CD4-positive, alpha-beta memory T cell (primary cell): ENCODE measurements at places on chromosomes 16 and 17.

DNA sequence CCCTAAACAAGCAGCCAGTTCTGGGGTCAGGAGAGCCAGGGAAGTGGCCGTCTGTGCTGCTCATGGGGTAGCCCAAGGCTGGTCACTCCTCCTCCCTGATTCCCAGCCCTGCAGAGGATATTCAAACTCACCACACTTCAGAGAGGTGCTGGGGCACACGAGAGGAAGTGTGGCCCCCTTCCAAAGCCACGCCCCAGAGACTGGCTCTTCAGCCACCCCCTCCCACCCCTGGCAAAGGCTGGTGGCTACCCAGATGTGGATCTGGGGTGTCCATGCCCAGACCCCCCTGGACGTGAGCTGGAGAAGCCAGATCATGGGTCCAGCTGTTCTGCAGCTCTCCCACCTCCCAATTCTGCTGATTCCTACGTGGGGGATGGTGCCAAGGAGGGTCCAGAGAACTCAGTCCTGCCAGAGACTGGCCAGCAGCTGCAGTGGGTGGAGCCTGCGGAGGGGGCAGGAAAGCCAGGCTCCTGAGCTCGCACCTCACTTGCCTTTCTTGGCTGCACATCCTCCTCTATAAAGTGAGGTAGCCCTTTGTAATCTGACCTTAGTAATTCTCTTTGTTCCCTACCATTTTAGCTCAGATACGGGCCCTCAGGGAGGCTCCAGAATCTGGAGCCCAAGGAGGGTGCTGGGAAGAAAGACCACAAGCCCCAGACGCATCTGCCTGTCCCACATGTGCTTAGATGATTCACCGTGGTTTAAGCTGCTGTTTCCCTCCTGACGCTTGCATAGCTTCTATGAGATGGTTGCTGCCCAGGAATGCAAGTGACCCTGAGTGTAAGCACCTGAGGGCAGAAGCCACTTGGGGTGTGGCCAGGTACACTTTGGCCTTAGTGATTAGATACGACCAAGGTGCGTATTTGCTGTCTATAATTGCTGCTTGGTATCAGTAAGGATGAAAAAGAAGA, 15.3 kb downstream of the SDK2 start:
- H3K4me3 ChIP-seq: no peak overlapping the region
- no peaks in the 10 kb centered on the region for H3K27me3 ChIP-seq
- no peak for DNase-seq
- no peaks in the 10 kb centered on the region for H3K4me1 ChIP-seq
- no peak overlapping the region for H3K27ac ChIP-seq

- DNase-seq: no peak
- no peaks in the 10 kb centered on the region for H3K4me1 ChIP-seq
- H3K27me3 ChIP-seq: no peaks in the 10 kb centered on the region
- H3K4me3 ChIP-seq: no peak overlapping the region
These were observed 221.1 kb upstream of the CIBAR2 start for GRCh38 chr16:85333337-85333736.

DNA sequence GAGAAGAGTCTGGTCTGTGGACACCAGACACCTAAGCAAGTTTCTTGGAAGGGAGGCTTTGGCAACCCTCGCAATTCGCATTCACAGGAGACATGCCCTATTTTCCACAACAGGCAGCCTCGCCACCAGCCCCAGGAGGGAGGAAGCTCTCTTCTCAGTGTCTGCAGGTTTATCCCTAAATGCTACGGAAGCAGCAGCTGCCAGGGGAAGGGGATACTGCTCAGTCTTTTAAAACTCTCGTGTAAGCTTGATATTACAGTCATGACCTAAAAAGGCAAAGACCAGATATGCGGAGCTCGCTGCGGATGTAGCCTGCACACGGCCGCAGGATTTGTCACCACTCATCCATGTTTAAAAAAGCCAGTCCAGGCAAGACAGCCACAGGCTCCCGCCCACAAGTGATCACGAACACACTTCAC, 159.2 kb upstream of the RPH3AL start:
- H3K27ac ChIP-seq: no peak overlapping the region
- H3K4me1 ChIP-seq: no peaks in the 10 kb centered on the region
- DNase-seq: no peak
- no peaks in the 10 kb centered on the region for H3K27me3 ChIP-seq

DNA sequence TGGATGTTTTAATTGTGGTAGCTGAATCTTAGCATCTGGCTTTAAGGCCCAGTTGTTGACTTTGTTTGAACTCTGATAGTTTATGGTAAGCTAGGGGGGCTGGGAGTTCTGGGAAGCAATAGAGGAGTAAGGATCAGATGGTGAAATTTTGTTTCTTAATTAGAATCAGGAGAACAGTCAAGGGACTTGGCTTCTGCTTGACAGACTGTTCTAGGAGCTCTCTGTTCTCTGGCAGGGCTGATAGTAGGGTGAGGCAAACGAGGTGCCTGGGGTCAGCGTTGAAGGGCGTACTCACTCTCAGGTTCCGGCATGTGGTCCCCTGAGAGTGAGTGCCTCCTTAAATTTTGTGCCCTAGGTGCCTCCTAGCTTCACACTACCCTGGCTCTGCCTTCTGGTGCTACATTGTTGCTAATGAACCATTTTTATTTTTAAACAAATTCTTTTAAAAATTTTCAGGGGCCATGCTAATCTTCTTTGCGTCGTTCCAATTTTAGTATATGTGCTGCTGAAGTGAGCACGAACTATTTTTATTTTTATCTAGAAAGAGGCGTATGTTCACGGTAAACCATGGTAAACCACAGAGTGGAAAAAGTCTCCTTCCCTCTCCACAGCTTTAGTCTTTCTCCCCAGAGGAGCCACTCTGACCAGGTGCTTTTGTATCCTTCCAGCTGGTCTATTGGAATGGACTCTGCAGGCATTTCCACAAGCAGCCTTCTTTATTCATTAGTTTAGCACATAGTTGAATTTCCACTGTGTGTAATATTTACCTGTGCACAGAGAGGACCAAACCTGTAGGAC, 19.7 kb downstream of the SLC7A6 start:
- peak overlapping the region; percentile 54 for H3K27ac ChIP-seq
- no peaks in the 10 kb centered on the region for H3K36me3 ChIP-seq
- H3K4me1 ChIP-seq: peaks cover 100% of the 10 kb centered on the region
- no peak for DNase-seq
- no peaks in the 10 kb centered on the region for H3K27me3 ChIP-seq
- peak overlapping the region; percentile 57 for H3K4me3 ChIP-seq

DNA sequence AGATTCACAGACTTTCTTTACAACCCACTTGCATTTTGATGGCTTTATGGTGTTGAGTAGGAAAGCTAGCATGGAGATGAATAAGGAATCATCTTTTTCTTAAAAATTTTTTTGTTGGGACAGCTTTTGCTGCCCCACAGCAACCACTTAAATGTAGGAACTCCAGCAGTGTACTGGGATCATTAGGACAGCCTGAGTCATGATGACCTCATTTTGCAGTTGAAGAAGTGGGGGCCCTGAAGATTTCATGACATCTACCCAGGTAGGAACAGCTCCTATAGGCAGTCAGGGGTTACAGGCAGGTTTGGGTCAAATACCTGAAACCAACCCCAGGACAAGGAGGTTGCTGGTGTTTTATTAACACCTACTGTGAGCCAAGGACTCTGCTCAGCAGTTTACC, 2.1 kb downstream of the METTL22 start:
- H3K36me3 ChIP-seq: peaks cover 28% of the 10 kb centered on the region
- H3K4me1 ChIP-seq: peaks cover 15% of the 10 kb centered on the region
- DNase-seq: no peak
- no peaks in the 10 kb centered on the region for H3K27me3 ChIP-seq
- no peak overlapping the region for H3K4me3 ChIP-seq

DNA sequence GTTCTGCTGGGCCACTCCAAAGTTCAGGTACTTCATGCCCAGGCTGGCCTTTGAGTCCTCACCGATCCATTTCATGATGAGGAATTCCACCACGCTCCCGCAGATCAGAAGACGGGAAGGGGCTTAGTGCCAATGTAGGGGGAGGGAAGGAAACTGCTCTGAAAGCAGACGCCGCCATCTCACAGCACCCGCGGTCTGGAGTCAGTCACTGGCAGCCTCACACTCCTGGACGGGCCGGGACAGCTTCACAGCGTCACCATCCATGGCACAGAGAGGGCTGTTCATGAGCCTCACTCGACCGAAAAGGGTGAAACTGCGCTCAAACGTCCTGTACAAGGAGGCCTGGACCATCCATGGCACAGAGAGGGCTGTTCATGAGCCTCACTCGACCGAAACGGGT, 62.0 kb downstream of the RPH3AL start:
- no peaks in the 10 kb centered on the region for H3K4me1 ChIP-seq
- no peak overlapping the region for H3K27ac ChIP-seq
- no peak overlapping the region for H3K4me3 ChIP-seq
- no peaks in the 10 kb centered on the region for H3K27me3 ChIP-seq
- no peaks in the 10 kb centered on the region for H3K36me3 ChIP-seq
- DNase-seq: no peak

DNA sequence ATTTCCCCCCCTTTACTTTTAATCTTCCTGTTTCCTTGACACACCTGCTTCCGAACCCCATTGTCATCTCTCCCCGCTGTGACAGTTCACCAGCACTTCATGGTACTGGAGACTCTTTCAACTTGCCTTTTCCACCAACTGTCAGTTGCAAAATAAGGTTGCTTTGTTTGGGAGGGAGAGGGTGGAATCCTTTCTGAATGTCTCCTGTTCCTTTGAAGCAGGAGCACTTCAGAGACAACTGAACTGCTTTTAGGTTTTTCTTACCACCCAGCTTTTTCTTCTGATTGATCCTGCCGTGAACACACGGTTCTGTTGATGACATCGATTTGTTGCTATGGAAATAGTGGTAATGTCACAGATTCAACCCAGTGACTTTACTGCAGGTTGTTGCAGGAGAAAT, 42.0 kb downstream of the RPA1 start:
- H3K4me3 ChIP-seq: peak overlapping the region; percentile 32
- H3K27me3 ChIP-seq: no peaks in the 10 kb centered on the region
- H3K27ac ChIP-seq: peak overlapping the region; percentile 65
- peak; percentile 77 for DNase-seq

- no peak overlapping the region for H3K4me3 ChIP-seq
- H3K4me1 ChIP-seq: no peaks in the 10 kb centered on the region
- DNase-seq: no peak
- no peaks in the 10 kb centered on the region for H3K27me3 ChIP-seq
- H3K36me3 ChIP-seq: no peaks in the 10 kb centered on the region
These were observed 22.2 kb downstream of the ANKFN1 start for GRCh38 chr17:56175299-56175955.

DNA sequence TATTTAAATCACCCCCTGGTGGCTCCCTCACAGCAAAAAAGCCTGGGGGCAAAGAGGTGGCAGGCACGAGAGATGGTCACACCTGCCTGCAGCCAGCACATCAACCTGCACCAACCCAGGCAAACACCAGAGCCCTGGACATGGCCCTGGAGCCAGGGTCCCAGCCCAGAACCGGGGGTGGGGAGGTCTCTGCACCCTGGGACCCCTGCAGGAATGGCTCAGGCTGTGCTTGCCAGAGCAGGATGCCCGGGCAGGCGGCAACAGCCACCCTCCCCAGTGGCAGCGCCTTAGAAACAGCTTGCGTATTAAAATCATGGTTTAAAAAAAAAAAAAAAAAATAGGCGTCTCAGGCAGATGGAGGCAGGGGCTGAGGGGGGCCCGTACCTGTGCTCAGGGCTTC, 16.2 kb downstream of the MYBBP1A start:
- no peak overlapping the region for H3K27ac ChIP-seq
- H3K4me1 ChIP-seq: no peaks in the 10 kb centered on the region
- H3K27me3 ChIP-seq: no peaks in the 10 kb centered on the region

- no peak overlapping the region for H3K4me3 ChIP-seq
- no peaks in the 10 kb centered on the region for H3K27me3 ChIP-seq
- no peak overlapping the region for H3K27ac ChIP-seq
These were observed 135.7 kb upstream of the C16orf82 start for GRCh38 chr16:26930786-26931581.

- no peak for DNase-seq
- H3K4me3 ChIP-seq: no peak overlapping the region
- no peaks in the 10 kb centered on the region for H3K36me3 ChIP-seq
- H3K4me1 ChIP-seq: peaks cover 17% of the 10 kb centered on the region
These were observed 20.5 kb downstream of the KRT9 start for GRCh38 chr17:41551365-41551764.

GRCh38 chr16:540645-541340, 13.3 kb downstream of the CAPN15 start:
- H3K36me3 ChIP-seq: no peaks in the 10 kb centered on the region
- no peak overlapping the region for H3K4me3 ChIP-seq
- H3K27ac ChIP-seq: no peak overlapping the region
- no peaks in the 10 kb centered on the region for H3K27me3 ChIP-seq
- no peaks in the 10 kb centered on the region for H3K4me1 ChIP-seq

GRCh38 chr17:29659155-29659554, 36.4 kb upstream of the CORO6 start:
- peak; percentile 9 for DNase-seq
- no peak overlapping the region for H3K4me3 ChIP-seq
- H3K27me3 ChIP-seq: no peaks in the 10 kb centered on the region
- H3K4me1 ChIP-seq: peaks cover 6% of the 10 kb centered on the region
- no peak overlapping the region for H3K27ac ChIP-seq
- H3K36me3 ChIP-seq: peaks cover 28% of the 10 kb centered on the region

DNA sequence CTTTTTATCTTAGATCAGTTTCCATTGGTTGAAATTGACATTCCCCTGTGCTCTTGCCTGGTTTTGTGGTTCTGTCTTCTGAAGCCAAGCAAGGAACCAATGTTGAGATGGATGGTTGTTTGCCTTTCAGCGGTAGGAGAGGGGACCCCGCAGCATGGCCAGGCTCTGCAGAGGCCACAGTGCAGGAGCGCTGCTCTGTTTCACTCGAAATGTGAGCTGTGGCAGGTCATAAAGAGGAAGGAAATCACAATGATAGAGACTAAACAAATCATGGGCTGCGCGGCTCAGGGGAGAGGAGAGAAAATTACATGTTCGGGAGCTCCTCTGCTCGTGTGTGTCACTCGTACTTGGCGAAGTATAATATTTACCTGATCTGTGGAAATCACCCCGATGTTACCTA, 148.2 kb downstream of the SNX29 start:
- no peaks in the 10 kb centered on the region for H3K4me1 ChIP-seq
- no peak for DNase-seq
- H3K4me3 ChIP-seq: no peak overlapping the region
- no peaks in the 10 kb centered on the region for H3K36me3 ChIP-seq
- H3K27me3 ChIP-seq: no peaks in the 10 kb centered on the region
- H3K27ac ChIP-seq: no peak overlapping the region

GRCh38 chr16:82329504-82330192, 159.6 kb upstream of the MPHOSPH6 start:
- H3K36me3 ChIP-seq: no peaks in the 10 kb centered on the region
- H3K27ac ChIP-seq: no peak overlapping the region
- no peaks in the 10 kb centered on the region for H3K4me1 ChIP-seq
- H3K4me3 ChIP-seq: no peak overlapping the region

DNA sequence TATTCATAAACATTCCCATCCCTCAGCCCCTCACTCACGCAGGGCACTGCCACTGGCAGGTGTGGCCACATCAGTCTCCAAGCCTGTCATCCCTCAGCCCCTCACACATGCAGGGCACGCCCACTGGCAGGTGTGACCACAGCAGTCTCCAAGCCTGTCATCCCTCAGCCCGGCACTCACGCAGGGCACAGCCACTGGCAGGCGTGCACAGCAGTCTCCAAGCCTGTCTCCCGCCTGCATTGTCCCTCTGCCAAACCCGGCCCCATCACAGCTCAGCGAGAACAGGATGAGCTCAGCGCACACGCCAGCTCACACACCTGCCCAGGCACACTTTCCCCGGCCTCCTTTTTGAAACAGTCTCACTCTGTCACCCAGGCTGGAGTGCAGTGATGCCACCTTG, 11.4 kb upstream of the KREMEN2 start:
- no peaks in the 10 kb centered on the region for H3K36me3 ChIP-seq
- H3K27ac ChIP-seq: no peak overlapping the region
- DNase-seq: no peak
- H3K4me3 ChIP-seq: no peak overlapping the region
- no peaks in the 10 kb centered on the region for H3K4me1 ChIP-seq
- no peaks in the 10 kb centered on the region for H3K27me3 ChIP-seq
